Activated CD8-positive, alpha-beta memory T cell treated with anti-CD3 and anti-CD28 coated beads for 1 hour (primary cell): ENCODE measurements at places on chromosomes 7 and 10.
A peak's percentile ranks its signal among the peaks of the same experiment; 100 is the strongest.

GRCh38 chr7:84513061-84513460 is 318.5 kb upstream of the SEMA3A start:
- no peak for DNase-seq

- no peak for DNase-seq
Measured at GRCh38 chr10:58696736-58697135, 184.1 kb downstream of the BICC1 start.

DNA sequence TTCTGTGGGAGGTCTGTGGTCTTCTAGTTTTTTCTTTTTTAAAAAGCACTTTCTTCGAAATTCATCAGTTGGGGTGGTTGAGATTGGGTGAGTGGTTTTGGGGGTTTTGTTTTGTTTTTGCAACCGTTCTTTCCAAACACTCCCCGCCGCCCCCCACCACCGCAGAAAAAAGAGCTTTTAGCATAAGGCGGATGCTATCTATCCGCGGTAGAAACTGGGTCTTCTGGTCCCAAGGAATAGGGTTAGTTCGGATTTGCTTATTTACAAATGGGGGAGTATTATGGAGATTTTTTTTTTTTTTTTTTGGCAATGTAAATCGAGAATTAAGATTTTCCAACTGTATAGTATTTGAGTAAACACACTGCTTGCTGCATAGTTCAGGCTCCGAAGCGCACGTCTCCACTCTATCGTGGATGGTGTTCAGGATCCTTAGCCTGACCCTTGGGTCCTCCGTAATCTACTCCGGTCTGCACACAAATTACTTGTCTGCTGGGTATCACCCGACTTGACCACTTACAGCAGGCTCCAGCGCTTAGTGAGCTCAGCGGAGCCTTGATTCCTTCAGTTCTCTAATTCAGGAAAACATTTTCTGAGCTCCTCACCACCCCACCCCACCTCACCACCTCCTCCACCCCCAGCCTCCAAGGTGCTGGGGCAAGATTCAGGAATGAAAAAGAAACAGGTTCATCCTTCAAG is 757 bp upstream of the NRCAM start:
- no peak for DNase-seq

DNA sequence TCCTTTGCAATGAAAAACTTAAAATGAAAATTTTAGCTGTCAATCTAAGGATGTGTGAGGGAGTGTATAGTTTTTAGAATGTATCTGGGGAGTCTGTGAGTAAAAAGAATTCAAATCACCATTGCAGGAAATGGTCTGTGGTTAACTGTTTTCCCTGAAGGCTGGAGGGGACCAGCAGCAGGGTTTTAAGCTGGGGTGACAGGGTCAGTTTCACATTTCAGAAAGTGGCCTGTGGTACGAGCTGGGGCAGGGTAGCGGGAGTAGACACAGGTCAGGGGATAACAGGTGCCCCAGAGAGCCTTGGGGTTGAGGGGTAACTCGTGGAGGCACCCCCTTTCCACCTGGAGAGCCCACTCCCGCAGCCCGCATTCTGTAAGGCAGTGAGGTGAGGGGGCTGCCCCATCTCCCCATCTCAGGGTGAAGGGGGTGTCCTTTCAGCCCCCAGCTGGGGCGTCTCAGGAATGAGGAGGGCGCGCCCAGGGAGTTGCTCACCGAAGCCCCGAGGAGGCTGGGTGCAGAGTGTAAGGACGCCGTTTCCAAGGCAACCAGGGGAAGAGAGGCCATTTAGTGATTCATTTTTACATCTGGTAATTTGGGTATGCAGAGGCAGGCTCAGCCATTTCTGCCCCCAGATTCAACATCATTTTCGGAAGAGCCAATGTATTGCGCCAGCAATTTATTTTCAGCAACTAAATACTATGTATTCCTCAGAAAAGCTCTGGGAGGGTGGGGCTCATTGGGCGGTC is 168.9 kb downstream of the SLIT1 start:
- DNase-seq = no peak

DNA sequence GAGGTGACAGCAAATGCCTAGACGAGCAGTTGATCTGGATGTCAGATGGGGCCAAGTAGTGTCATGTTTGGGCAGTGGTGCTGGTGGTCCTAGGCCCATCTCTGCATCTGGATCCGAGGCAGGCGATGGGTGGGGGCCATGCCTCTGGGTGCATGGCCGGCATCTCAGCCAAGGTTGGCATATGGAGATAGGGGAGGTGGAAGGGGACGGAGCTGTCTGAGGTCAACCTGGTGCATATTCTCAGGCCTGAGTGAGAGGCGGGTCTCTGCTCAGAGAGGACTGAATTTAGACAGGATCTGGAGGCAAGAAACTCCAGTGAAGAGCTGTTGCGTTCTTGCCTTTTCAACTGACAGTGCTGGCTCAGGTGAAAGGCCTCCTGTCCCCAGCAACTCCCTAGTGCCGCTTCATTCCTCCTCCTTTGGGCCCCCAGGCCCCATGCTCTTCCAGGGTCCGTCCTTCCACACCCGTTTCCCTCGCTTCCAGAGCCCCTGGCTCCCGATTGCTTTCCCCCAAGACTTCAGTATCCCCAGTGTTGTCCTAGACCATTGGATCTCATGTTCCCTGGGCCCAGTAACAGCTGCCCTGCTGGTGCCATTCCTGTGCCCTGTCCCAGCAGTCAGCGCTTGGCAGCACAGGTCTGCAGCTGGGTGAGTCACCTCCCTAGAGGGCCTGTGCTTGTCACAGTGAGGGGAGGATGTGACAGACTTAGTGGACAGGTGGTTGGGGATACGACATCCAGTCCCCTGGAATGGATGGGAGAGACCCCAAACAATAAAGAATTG is 32.6 kb downstream of the GBX1 start:
- no peak for DNase-seq

GRCh38 chr7:25069900-25070443 is 55.1 kb downstream of the CYCS start:
- DNase-seq = peak; percentile 18

- no peak for DNase-seq
Measured at GRCh38 chr10:34622945-34623344, 192.2 kb downstream of the PARD3 start.

DNA sequence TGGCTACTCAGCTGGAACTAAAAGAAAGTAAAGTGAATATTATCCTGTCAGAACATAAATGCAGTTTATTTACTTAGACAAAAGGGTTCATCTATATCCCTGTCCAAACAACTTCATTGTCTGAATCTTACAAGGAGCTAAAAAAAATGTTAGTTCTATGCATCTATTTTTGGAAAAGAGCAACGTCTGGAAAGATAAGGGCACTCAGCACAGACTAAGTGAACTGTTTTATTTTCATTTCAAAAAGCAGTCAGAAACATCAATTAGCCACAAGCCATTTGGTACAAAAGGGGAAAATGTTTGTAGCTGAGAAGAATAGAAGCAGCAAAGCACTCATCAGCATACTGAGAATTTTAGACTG is 245.5 kb downstream of the FOXP2 start:
- DNase-seq = no peak

GRCh38 chr7:90839316-90839715 is 243.2 kb downstream of the CDK14 start:
- no peak for DNase-seq

- DNase-seq = no peak
Measured at GRCh38 chr7:11313801-11314200, 340.1 kb downstream of the PHF14 start.

GRCh38 chr7:92837000-92837749 is 802 bp upstream of the CDK6 start:
- peak; percentile 4 for DNase-seq

DNA sequence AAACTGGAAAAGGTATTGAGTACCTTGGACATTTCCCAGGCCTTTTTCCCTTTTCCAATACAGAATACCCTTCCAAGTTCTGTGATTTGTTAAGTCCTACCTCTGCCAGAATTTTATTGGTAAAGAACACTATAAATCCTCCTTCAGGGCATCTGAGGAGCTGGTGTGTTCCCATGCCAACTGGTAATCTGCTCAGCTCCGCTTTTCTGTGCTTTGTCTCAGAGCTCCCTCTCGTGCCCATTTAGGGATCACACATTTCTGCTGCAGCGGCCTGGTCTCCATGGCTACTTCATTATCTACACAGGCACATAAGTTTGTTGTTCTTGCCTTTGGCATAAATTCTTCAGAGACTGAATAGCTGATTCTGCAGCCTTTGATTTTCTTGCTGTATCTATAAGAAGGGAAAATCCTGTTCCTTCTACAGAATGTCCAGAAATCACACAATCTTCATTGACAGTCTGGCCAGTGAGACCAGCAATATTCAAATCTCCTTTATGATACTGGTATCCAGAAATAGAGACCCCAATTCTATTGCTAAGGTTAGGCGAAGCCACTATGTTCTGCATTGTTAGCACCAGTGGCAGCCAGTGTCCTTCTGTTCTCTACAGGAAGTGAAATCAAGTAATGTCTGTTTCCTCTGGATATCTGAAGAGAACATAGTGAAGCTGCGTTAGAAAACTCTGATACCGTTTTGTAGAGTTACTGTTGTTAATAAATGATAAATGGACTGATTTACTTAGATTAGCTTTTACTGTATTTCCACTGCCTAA is 51.9 kb downstream of the DENND11 start:
- no peak for DNase-seq

GRCh38 chr7:86733783-86734182 is 90.1 kb downstream of the GRM3 start:
- no peak for DNase-seq

DNA sequence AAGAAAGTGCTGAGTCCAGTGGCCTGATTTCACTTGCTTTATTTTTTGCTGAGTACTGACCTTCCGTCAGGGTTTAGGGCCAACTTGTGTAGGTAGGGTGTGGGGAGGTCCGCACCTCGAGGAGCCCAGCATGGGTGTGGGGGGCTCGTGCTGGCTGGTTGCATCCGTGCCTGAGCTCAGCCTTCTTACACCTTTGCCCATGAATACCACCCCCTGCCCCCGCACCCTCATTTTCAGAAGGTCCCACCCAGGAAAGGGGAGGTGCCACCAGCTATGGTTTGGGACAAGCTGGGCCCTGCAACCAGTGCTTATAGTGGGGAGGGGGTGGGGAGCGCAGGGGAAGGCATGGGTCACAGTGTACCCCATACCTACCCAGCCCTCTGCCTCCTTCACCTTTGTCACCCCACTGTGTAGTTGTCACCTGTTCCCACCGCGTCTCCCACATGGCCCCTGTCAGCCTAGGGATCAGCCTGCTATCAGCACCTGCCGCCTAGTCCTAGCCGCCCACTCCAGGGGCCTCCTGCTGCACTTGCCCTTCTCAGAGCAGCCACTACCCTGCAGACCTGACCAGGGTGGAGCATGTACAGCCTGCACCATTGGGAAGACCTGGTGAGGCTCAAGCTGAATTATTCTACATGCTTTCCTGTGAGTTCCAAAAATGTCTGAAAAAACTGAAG is 146.2 kb upstream of the RET start:
- DNase-seq = no peak

DNA sequence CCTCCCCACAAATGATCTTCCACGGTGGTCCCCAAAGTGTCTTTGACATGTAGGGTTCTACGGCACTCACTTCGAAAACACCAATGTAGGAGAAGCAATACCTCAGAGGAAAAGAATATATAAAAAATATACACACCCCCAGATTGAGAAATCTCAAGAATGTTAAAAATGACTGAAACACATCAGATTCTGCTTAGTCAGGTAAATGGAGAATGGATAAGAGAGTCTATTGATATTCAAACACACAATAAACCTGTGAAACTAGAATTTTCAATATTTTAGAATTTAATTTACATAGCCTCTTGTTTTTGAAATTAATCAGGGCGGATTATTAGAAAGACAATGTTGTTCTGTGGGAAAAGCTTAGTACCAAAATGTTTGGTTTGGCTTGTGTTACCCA is 712.4 kb downstream of the GATA3 start:
- no peak for DNase-seq

- DNase-seq = no peak
Measured at GRCh38 chr10:21021843-21022594, 124.9 kb upstream of the NEBL start.

- DNase-seq = no peak
Measured at GRCh38 chr10:52779541-52780390, 7.2 kb upstream of the MBL2 start.

DNA sequence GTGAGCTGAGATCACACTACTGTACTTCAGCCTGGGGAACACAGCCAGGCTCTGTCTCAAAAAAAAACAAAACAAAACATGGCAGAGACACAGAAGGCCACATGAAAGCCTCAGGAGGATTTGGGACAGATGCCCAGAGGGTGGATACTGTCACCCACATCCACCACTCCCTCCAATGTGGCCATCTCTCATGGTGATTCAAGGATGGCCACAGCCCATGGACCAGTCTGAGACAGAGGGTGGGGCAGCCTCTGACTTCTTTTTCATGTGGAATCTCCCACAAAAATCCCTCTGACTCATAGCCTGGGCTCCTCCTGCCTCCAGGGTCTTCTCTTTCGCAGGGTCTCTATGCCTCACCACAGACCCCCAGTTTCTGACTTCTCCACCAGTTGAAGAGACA is 59.0 kb upstream of the GTF2I start:
- no peak for DNase-seq
